Peyer's patch (tissue), 4 donors: ENCODE measurements at places on chromosomes 16 and 17.

GRCh38 chr16:66052745-66053144, 313.7 kb upstream of the CDH5 start:
- no peak for DNase-seq

DNA sequence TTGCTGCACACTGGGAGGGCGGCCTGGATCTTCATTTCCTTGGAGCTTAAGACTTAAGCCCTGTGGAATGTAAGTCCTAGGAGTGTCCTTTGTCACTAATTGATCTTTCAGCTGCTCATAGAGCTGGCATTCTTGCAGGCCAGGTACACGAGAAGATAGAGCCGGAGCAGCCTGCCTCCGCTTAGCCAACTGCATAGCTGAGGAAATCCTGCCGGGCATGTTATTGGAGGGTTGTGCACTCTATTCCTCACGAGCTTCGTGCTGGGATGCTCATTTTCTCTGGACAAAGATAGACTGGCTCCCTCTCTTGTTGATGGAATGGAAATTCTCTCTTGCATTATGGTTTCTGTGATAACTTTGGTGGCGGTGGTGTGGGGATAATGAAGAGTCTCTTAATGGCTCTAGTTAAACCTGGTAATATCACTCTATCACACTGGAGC, 76.9 kb downstream of the RPA1 start:
- DNase-seq = no peak

DNA sequence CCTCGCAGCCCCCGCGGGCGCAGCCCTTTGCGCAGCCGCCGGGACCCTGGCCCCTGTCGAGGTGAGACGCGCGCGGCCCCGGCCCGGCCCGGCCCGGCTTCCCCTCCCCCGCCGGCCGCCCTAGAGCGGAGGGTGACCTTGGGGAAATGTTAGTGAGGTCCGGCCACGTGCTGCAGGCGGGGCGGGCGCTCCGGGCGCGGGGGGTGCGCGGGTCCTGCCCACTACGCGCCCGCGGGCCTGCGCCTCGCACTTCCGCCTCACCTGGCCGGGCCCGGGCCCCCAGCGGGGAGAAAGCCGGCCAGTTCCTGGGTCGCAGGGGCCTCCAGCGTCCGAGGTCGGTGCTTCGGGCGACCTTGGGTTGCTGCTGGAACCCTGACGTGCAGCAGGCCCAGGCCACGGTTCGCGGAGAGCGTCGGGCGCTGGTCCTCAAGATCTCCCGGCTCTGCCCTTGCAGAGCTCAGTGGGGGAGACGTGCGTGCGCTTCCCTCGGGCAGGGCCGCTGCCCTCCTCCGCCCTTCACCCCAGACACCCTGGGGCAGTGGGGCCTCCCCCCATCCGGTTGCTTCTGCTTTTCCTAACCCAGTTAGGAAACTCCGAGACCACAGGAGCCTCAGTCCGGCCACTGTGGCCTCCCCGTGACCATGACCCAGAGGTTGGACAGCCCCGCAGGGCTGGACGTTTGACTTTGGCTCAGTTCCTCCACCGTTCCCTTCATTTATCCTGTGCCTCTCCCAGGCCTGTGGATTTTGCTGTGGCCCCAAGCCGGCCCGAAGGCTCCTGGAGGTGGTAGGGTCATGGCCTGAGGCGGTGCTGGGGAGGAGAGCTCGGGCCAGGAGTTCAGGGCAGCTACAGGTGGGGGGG, 791 bp downstream of the MCRIP2 start:
- DNase-seq = peak; percentile 68

GRCh38 chr17:49031965-49032928, 35.1 kb downstream of the IGF2BP1 start:
- DNase-seq = no peak

DNA sequence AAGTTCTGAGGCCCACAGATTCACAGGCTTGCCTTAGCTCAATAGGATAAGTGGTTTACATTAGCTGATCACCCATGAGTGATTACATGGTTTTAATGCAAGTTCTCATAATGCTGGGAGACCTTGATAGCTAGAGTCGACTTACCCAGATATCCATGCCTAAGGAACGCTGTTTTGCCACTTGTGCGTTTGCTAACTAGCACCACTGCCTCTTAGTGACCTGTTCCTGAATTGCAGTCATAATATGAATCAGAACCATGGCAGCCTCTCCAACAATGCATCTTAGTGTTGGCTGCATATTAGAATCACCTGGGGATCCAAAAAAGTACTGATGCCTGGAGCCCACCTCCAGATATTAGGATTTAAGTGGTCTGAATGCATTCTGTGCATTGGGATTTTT, 251.1 kb upstream of the CDH5 start:
- no peak for DNase-seq

DNA sequence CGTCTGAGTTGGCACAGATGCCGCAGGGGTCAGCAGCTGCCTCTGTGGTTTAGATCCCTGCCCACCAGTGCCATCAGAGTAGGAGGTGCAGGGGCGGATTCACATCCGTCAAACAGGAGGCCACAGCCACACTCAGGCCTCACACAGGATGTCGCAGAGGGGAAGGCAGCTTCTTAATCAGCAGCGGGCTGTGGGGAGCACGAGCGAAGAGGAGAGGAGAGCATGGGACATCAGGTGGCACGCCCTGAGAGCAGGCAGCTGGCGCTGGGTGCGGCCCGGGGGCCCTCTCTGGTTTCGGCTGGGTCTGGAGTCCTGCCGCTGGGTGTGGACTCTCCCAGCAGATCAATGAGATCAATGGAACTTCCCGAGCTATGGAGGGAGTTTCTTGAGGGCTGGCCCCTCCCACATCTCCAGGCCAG, 9.6 kb downstream of the LLGL2 start:
- DNase-seq = peak; percentile 84

GRCh38 chr17:80950466-80951120, 41.0 kb upstream of the CHMP6 start:
- DNase-seq = no peak

- DNase-seq = no peak
These were observed 86.6 kb upstream of the RBBP6 start for GRCh38 chr16:24452724-24453123.

GRCh38 chr16:85181739-85182129, 69.5 kb upstream of the CIBAR2 start:
- DNase-seq = no peak

DNA sequence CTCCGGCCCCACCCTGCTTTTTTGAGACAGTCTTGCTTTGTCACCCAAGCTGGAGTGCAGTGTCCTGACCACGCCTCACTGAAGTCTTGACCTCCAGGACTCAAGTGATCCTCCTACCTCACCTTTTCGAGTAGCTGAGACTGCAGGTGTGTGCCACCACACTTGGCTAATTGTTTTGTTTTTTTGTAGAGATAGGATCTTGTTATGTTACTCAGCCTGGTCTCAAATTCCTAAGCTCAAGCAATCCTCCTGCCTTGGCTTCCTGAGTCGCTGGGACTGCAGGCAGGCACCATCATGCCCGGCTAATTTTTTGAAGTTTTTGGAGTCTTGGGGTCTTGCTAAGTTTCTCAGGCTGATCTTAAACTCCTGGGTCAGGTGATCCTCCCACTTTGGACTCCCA, 206.7 kb downstream of the SHISA9 start:
- DNase-seq = no peak
